CD4-positive, alpha-beta T cell treated with Interferon gamma for 1 hour (primary cell): ENCODE measurements at places on chromosomes 2 and 18.
A peak's percentile ranks its signal among the peaks of the same experiment; 100 is the strongest.

DNA sequence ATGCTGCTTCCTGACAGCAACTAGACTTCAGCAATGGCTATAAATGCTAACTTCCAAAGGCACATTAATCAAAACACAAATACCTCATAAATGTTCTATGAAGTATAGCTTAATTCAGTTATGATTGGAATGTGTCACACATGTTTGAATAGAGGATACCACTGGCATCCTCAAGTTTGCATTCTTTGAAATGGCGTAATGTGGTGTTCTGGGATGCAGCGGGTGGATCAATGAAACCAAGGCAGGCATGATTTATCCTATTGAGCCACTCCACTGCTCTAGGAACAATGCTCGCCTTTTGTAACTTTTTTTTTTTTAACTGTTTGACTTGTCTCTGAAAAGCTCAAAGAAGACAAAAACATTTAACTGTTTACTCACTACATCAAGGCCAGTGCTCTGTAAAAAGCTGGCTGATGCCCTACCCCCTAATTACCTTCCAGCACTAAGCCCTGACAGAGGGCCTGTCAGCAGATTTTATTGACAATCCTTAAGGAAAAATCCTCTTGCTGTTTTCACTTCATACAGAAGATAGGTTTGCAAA is 278.8 kb upstream of the SESTD1 start:
- DNase-seq, result no peak

DNA sequence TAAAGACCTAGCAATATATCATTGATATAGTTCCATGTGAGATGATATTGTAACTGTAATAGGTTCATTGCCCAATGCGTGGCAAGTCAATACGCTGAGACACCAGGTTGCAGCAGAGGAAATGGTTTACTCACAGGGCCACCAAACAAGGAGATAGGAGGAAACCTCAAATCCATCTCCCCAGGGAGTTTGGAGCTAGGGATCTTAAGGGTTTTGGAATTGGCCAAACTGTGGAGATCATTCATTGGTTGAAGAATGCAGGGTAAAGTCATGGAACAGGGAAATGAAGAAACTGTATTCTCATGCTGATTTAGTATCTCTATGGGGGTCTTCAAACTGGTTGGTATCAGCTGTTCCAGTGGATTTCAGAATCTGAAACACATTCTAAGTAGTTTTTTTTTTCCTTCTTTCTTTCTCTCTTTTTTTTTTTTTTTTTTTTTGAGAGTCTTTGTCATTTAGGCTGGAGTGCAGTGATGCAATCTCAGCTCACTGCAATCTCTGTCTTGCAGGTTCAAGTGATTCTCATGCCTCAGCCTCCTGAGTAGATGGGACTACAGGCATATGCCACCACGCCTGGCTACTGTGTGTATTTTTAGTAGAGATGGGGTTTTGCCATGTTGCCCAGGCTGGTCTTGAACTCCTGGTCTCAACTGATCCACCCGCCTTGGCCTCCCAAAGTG is 30.7 kb upstream of the PPM1B start:
- DNase-seq, result no peak

- DNase-seq, result no peak
These were observed 93.7 kb upstream of the KLHL29 start for GRCh38 chr2:23291239-23291638.

GRCh38 chr2:88692187-88692586 is 714 bp downstream of the RPIA start:
- peak; percentile 6 for DNase-seq

DNA sequence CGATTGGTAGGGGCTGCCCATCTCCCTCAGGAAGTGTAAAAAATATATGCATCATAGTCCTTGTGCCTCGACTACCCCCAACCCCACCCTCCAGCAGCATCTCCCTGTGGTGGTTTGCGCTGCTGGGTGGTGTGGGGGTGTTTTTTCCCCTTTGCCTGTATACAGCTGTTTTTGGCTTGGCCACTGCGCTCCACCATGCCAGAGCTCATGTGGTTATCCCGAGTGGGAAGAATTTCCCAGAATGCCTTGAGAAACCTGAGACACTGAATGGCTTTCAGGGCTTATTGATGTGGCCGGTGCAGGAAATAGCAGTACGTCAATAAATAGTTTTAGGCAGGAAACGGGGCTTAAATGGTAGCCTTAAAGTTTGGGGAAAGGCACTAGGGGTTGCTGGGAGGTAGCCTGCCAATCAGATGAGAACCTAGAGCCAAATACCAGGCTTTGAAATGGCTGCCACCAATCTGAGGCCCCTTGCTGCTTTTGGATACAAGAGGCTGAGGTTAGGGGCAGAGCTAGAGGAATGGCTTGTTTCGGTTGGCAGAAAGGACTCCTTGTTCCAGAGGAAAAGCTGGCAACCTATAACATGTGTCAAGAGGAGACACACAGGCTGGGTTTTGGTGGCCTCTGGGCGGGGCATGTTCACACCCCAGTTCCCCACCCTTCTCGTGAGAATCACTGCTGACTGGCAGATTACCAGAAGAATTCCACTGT is 144.1 kb downstream of the SMAD7 start:
- peak; percentile 12 for DNase-seq

GRCh38 chr18:77478646-77479442 is 229.2 kb downstream of the GALR1 start:
- no peak for DNase-seq

DNA sequence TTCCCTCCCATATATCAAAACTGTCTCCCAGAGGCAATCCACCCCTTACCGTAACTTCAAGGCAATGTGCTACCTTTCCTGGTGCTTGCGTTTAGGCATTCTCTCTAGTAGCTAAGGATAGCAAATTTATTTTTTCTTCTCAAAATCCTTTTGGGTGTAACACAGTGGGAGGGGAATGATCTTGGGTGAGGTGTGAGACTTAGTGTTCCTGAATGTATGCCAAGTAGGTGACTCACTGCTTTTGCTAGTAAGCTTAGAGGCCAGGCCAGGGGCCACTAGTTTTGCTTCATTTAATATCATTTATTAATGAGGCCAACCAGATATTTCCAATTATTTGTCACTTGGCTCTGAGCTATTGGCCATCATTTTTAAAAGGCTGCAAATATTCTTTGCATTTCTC is 135.5 kb downstream of the NAPG start:
- DNase-seq, result no peak

GRCh38 chr2:181785691-181786344 is 105.5 kb upstream of the NEUROD1 start:
- no peak for DNase-seq

GRCh38 chr2:191051177-191051576 is 37.2 kb upstream of the STAT1 start:
- DNase-seq, result no peak

DNA sequence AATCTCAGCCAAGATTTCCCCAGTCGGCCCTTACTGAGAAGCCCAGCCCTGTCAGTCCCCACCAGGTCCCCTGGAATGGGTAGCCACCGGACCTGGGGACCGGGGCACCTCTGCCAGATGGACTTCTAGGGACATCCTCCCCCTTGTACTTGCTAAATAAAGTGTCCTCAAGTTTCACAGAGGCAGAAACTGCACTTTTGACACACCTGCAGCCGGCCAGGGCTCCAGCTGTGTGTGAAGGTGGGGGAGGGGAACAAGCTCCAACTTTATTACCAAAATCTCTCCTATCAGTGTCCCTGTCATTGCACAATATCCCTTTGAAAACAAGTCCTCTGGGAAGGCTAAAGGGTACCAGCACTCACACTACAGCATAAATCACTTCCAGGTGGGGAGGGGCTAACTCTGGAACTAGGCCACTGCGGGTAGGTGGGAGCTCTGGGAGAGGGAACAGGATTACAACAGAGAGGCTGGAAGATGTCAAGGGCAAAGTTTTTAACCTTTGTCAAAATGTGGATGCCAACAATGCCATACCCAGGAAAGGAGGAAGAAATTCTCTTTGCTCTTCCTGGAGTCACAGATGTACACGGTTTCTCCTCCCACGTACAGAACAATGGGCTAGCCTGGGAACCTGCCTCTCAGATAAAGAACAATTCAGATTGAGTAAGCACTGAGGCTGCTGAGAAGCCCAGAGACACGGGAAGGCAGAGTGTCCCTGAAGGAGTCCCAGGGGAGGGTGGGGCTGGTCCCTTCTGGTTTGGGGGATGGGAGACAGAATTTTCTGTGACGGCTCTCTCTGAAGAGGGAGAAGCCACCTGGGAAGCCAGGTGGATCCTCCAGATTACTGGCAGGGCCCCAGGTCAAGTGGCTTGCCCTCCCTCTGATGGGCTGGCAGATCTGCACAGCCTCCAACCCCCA is 11.0 kb downstream of the SDC1 start:
- no peak for DNase-seq

DNA sequence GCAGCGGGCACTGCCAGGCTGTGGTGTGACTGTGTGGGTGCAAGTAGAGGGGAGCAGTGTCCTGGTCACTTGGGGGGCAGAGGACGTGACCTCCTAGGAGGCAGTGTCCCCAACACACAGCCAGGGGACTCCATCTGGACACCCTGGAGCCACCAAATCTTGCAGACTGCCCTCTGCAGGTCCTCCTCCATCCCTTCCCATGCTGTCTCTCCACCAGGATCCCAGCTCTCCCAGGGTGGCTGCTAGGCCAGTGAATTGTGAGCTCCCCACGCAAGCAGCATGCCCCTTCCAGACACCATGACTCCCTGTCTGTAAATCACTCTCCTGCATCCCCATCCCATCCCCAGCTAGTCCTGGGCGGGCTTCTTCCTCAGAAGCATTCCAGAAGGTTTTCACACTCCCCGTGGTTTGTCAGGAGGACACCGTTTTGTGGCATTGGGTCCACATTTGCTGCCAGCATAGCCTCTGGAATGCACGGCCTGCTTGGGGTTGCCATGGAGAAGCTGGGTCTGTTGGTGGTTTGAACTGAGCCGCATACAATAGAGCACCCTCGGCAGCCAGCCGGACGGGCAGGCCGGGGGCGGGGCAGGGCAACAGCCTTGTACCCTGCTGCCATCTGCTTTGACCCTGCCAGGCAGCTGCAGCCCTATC is 210.7 kb downstream of the KLHL29 start:
- no peak for DNase-seq

- peak; percentile 41 for DNase-seq
These were observed 37.6 kb downstream of the RMC1 start for GRCh38 chr18:23540867-23541266.

GRCh38 chr2:70024284-70024683 is 62.9 kb upstream of the ASPRV1 start:
- no peak for DNase-seq

GRCh38 chr2:55861733-55862132 is 61.8 kb downstream of the EFEMP1 start:
- DNase-seq, result no peak

DNA sequence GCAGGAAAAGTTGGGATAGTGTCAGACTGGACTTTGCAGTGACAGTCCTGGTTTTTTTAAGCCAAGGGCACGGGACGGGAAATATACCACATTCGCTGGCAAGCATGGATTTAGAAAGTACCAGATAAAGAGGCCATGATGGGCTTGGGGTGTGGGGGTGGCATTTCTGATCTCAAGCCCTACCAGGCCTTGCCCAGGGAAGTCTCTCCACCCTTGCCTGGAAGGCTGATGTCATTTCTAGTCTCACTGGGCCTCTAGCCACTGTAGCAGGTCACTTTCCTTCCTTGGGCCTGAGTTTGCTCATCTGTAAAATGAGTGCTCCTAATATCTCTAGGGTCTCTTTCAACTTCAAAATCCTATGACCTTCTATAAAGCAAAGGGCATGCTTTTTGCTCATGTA is 1.8 kb downstream of the ZBTB7C start:
- DNase-seq, result no peak

DNA sequence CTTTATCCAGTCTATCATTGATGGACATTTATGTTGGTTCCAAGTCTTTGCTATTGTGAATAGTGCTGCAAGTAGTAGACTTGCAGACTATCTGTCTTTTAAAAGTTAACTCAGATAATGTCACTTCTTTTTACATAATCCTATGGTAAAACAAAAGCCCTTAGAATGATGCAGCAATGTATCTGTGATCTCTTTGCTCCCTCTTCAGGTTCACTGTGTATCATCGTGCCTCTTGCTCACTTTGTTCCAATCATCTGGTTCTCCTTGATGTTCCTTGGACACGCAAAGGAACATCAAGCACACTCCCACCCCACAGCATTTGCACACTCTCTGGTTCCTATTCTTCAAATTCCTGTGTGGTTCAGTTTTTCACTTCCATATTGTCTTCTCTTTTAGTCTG is 472.5 kb upstream of the ZNF804A start:
- no peak for DNase-seq

DNA sequence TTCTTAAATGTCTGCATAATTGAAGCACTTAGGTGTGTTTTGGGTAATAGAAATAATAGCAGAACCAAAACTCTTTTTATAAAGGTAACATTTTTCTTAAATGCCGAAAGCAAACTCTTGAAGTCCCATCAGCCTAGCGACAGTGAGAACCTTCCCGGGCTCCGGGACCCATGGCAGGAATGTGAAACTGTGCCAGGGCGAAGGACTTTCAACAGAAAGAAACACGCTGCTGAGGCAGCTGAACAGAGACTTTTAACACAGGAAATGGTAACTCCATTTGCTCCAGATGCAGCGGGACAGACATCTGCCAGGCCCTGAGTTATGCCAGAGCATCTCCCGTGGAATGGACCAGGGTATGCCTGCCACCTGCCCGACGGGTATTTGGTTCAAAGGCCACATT is 34.3 kb downstream of the SALL3 start:
- no peak for DNase-seq

- DNase-seq, result no peak
These were observed 164.1 kb downstream of the MBD5 start for GRCh38 chr2:148184976-148185375.

GRCh38 chr2:197890168-197890567 is 85.8 kb downstream of the PLCL1 start:
- no peak for DNase-seq

GRCh38 chr18:46051731-46052461 is 20.2 kb downstream of the PSTPIP2 start:
- no peak for DNase-seq

DNA sequence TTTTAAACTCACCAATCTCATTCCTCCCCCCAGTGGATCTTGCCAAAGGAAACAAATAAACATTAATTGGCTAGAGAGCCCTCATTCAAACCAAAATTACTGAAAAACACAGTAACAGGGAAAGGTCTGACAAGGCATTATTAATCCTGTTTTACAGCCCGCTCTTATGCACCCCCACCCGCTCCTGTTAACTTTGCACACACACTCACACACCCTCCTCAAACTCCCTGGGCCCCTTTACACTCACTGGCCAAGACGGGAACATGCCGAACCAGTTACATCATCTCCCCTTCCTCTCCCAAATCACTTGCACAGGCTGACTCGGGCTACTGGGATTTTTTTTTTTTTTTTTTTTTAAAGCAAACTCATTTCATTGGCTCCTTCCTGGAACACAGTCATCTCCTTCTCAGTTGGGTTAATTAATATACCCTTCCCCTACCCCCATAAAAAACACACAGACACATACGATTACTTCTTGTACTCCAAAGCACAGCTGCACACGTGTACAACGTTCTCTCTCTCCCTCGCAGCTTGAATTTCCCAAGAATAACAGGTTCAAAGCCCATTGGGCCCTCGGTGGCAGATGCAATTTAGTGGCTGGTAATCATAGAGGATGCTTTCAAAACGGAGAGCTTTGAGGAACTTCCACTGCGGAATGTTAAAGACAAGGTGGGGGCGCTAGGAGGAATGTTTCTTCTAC is 31.8 kb downstream of the KLF7 start:
- no peak for DNase-seq

GRCh38 chr2:37645836-37646235 is 25.6 kb downstream of the CDC42EP3 start:
- DNase-seq, result no peak

GRCh38 chr2:162608901-162609300 is 229.7 kb downstream of the KCNH7 start:
- DNase-seq, result no peak
